ENCODE measurements at places on chromosomes 4 and X.

- no peak for DNase-seq
These were observed 13.3 kb downstream of the SPCS3 start for GRCh38 chr4:176333076-176333475.

- peak; percentile 11 for DNase-seq
These were observed 100.5 kb downstream of the PRDM5 start for GRCh38 chr4:120821977-120822376.

GRCh38 chr4:5980436-5981155, 37.6 kb downstream of the C4orf50 start:
- DNase-seq = peak; percentile 43

DNA sequence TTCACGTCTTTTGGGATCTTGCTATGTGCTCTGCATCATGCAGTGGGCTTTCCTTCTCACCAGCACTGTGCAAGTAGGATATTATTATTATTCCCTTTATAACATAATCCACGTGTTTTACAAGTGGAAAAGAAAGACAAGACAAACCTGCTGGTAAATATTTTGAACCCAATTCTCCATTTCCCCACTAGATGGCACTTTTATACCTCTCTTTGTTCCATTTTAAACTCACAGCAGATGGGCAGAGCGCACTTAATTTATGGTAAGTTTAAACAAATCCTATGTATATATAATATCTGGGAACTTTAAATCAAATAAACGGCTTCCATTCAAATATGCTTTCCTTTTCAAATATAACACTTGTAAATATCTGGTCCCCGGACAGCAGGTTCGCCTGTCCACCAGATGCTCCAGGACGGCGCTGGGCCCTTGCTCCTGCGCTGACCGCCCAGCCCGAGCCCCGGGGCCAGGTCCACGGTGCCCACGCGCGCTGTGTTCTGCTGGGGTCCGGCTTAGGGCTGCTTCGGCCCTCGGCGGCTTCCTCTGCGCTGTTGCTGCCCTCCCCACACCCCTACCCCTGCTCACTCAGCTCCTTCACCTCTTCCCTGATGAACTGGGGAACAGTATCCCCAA, 31.1 kb downstream of the F11 start:
- DNase-seq = peak; percentile 71

DNA sequence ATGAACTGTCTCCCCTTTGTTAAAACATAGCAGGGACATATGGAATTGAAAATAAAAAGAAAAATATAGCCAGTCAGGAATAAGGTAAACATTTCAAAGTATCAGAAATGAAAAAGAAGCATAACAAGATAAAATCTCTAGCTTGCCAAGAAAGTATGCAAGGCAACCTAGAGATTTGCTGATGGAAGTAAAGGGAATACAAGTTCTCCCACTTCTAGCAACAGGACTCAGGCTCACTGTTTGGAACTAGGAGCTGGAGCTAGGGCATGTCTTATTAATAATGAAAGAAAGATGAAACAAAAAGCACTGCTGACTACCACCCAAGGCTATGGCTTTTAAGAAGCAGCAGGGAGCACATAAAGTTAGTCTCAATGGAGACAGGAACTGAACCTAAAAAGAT, 18.2 kb downstream of the ANKRD50 start:
- DNase-seq = no peak

DNA sequence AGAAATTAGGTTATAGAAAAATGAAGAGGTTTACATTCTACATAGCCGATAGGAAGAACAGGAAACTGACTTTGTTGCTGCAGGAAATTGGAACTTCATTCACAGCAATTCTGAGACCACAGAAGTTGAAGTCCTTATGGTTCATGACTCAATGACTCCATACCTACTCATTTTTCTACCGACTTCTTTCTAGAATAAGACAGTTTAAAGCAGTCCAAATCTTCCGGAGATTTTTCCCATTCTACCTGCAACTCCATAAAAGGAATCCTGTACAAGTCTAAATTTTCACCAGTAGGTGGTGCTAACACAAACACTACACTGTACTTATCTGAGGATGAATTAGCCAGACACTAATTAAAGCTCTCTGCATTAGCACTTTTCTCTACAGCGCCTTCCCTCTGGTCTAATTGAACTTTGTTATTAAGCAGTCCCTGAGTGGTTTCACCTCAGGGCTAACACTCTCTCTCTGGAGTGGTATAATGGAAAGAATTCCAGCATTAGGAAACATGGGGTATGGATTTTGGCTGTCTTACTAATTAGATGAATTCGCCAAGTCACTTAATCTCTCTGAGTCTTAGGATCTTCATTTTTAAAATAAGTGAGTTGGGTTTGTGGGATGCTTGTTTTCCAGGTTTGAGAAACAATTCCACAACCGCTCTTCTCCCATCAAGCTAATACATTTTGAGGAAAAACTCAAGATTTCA, 167.9 kb downstream of the SMIM20 start:
- DNase-seq = peak; percentile 82

- no peak for DNase-seq
These were observed 10.9 kb downstream of the VSIG4 start for GRCh38 chrX:66028936-66029335.

Data from cerebellar cortex (tissue), 1 donor.